Stomach (tissue), 19 donors: ENCODE measurements at places on chromosomes 13 and 19. TPM values are rescaled to one million over a fixed set of nuclear protein-coding genes. Genes with fewer than 3 reads are reported as not detected.
A peak's percentile ranks its signal among the peaks of the same experiment; 100 is the strongest.

GRCh38 chr19:4597975-4598671, 38.6 kb upstream of the SEMA6B start:
- DNase-seq = peak; percentile 67
- H3K4me3 ChIP-seq = no peak overlapping the region
- peaks cover 86% of the 10 kb centered on the region for H3K27me3 ChIP-seq
- peaks cover 19% of the 10 kb centered on the region for H3K4me1 ChIP-seq
- H3K36me3 ChIP-seq = no peaks in the 10 kb centered on the region

DNA sequence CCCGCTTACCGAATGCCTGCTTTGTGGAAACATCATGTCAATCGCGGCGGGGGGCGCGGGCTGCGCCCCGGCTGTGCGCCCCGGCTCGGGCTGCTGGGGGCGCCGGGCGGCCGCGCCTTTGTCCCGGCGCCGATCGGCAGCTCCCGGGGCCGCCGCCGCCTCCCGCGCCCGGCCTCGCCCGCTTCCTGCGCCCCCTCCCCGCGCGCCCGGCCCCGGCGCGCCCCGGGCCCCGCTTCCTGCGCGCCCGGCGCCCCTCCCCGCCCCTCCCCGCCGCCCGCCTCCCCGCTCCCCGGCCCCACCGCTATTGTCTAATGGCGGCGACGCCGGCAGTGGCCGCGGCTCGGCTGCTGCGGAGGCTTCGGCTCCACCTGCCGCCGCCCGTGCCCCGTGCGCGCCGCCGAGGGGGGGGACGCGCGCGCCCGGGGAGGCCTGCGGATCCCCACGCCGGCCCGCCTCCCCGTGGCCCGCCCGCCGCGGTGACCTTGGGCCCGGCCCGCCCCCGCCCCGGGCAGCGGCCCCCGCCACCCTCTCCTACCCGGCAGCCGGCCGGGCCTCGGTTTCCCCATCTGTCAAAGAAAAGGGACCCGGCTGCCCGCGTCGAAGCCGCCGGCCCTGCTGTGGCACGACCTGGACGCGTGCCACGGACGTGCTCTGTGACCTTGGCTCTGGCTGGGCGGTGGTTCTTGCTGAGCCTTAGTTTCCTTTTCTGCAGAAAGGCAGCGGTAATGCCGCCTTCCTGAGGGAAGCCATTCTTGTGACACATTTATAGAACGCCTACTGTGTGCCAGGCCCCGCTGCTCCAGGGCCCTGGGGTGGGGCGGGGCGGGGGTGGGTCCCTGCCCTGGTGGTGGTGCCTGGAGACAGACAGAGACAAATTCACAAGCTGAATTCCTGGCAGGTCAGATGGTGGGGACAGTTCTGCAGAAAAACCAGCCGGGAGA, at the start of gene TLE5:
TLE5 (minus strand) TSS at position 331 of the 941 bp plus-strand sequence; CDS start at position 36, 295 bp downstream.
- peak; percentile 78 for DNase-seq
- H3K36me3 ChIP-seq = peaks cover 32% of the 10 kb centered on the region
- no peaks in the 10 kb centered on the region for H3K27me3 ChIP-seq

DNA sequence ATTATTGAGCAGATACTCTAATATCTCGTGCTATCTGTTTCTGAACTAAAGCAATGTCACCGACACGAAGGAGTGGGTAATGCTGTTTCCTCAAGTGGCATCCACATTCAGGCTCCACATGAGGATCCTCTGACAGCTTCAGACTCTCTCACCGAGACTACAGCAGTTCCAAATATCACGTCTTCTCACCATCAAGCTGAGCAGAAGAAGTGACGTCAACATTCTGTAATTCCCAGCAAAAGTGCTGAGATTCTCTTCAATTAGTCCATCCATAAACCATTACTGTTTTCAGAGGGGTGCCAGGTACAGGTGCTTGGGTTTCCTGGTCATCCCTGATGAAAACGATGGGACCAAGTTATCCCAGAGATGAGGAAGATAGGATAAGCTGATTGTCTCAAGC, 110.0 kb upstream of the DACH1 start:
- H3K36me3 ChIP-seq = no peaks in the 10 kb centered on the region
- no peaks in the 10 kb centered on the region for H3K27me3 ChIP-seq
- H3K27ac ChIP-seq = no peak overlapping the region
- no peak overlapping the region for H3K4me3 ChIP-seq
- no peaks in the 10 kb centered on the region for H3K4me1 ChIP-seq

GRCh38 chr19:43589678-43590077, 6.3 kb downstream of the IRGQ start:
- no peak overlapping the region for H3K27ac ChIP-seq
- H3K27me3 ChIP-seq = no peaks in the 10 kb centered on the region

GRCh38 chr13:20519875-20520274, 5.8 kb downstream of the CRYL1 start:
- no peaks in the 10 kb centered on the region for H3K36me3 ChIP-seq
- peaks cover 47% of the 10 kb centered on the region for H3K4me1 ChIP-seq
- DNase-seq = no peak
- H3K27ac ChIP-seq = no peak overlapping the region
- H3K4me3 ChIP-seq = no peak overlapping the region

- peak overlapping the region; percentile 95 for H3K4me3 ChIP-seq
- no peak overlapping the region for H3K27ac ChIP-seq
- peaks cover 27% of the 10 kb centered on the region for H3K4me1 ChIP-seq
- no peaks in the 10 kb centered on the region for H3K36me3 ChIP-seq
- DNase-seq = no peak
These were observed 1.4 kb downstream of the WDFY2 start for GRCh38 chr13:51585696-51586095.

DNA sequence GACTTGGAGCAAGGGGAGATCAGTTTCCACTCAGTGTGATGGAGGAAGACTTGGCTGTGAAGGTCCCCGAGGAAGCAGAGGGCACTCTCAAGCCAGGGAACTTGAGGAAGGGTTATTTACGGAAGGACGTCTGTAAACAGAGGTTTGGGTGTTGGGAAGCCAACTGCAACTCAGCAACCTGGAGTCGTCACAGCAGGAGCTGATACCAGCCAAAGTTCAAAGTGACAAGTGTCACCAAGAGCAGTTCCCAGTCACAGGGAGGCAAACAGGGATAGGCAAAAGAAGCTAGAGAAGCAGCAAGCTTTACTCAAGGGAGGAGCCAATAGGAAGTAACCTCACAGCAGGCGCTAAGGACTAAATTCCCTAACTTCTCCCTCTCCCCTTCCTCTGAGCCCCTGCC, 205.5 kb downstream of the EFNB2 start:
- no peak overlapping the region for H3K4me3 ChIP-seq
- no peaks in the 10 kb centered on the region for H3K36me3 ChIP-seq
- H3K27ac ChIP-seq = no peak overlapping the region
- H3K27me3 ChIP-seq = no peaks in the 10 kb centered on the region
- no peaks in the 10 kb centered on the region for H3K4me1 ChIP-seq

DNA sequence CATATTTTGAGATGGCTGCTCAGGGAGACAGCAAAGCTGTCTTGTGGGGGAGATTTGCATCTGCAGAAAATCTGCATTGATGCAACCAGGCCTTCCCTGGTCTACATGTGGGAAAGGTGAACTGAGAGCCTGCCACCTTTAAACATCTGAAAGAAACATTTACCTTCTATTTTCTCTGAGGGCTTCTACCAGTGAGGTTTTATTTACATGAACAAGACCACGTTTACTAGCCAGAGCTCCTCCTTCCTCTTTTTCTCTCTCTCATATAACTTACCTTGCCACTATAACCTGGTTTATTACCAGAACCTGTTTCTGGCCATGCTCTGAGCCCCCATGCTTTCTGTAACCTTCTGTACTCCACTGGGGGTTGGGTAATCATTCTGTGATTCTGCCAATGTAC, 14.4 kb upstream of the RUBCNL start:
- H3K27ac ChIP-seq = no peak overlapping the region
- no peak overlapping the region for H3K4me3 ChIP-seq
- no peaks in the 10 kb centered on the region for H3K4me1 ChIP-seq
- H3K27me3 ChIP-seq = no peaks in the 10 kb centered on the region

DNA sequence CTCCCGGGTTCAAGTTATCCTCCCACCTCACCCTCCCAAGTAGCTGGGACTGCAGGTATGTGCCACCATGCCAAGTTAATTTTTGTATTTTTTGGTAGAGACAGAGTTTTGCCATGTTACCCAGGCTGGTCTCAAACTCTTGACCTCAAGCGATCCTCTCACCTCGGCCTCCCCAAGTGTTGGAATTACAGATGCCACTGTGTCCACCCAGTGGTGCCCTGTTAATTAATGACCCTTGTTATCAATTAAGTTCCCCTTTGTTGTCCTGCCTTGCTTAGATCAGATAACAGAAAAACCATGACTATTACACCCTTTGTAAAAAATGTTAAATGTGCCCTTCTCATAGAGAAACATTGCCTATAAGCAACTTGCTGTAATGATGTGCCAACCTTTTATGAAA, 34.4 kb upstream of the IGFL1 start:
- no peaks in the 10 kb centered on the region for H3K36me3 ChIP-seq
- H3K4me1 ChIP-seq = no peaks in the 10 kb centered on the region
- no peak overlapping the region for H3K4me3 ChIP-seq
- H3K27ac ChIP-seq = no peak overlapping the region

GRCh38 chr19:22286151-22286810, at the start of gene ZNF729:
Gene ZNF729 (plus strand): TSS chr19:22286441. CDS start chr19:22286526, 85 bp downstream.
- no peak within 1 kb of the TSS for H3K4me3 ChIP-seq
- DNase-seq = peak; percentile 73
- H3K4me1 ChIP-seq = no peaks in the 10 kb centered on the region
- H3K36me3 ChIP-seq = no peaks in the 10 kb centered on the region
- H3K27me3 ChIP-seq = no peaks in the 10 kb centered on the region

- H3K27me3 ChIP-seq = no peaks in the 10 kb centered on the region
- peak; percentile 67 for DNase-seq
- H3K36me3 ChIP-seq = no peaks in the 10 kb centered on the region
- no peak overlapping the region for H3K4me3 ChIP-seq
- no peak overlapping the region for H3K27ac ChIP-seq
These were observed 7.8 kb upstream of the LYPD5 start for GRCh38 chr19:43809762-43810696.

- H3K4me3 ChIP-seq = no peak overlapping the region
- DNase-seq = peak; percentile 98
- peaks cover 30% of the 10 kb centered on the region for H3K4me1 ChIP-seq
- H3K36me3 ChIP-seq = peaks cover 100% of the 10 kb centered on the region
These were observed 9.5 kb downstream of the GPX4 start for GRCh38 chr19:1113030-1113985.

DNA sequence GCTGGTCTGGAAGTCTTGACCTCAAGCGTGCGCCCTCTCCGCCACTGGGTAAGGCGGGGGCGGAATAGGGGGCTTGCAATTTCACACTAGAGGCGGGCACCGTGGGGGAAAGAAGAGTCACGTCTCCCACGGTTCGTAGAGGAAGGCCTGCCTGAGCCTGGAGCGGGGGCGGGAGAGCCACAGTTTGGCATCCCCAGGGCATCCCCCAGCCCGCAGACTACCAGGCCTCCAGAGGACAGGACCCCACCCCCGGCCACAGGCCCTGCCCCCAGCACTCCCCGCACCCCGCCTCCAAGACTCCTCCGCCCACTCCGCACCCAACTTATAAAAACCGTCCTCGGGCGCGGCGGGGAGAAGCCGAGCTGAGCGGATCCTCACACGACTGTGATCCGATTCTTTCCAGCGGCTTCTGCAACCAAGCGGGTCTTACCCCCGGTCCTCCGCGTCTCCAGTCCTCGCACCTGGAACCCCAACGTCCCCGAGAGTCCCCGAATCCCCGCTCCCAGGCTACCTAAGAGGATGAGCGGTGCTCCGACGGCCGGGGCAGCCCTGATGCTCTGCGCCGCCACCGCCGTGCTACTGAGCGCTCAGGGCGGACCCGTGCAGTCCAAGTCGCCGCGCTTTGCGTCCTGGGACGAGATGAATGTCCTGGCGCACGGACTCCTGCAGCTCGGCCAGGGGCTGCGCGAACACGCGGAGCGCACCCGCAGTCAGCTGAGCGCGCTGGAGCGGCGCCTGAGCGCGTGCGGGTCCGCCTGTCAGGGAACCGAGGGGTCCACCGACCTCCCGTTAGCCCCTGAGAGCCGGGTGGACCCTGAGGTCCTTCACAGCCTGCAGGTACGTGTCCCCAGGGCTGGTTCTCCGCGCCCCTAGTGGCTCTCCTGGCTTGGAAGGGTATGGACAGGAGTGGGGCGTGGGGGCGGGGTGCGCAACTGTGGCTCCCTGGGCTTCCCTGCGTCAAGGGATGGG, at the start of gene ANGPTL4:
ANGPTL4 (plus strand) TSS at position 353 of the 969 bp plus-strand sequence; CDS start at position 520, 167 bp downstream.
- H3K27me3 ChIP-seq = peaks cover 28% of the 10 kb centered on the region
- H3K4me3 ChIP-seq = peak within 1 kb of the TSS; percentile 63
- no peaks in the 10 kb centered on the region for H3K36me3 ChIP-seq

GRCh38 chr19:18774782-18775444, 16.2 kb downstream of the COMP start:
- H3K36me3 ChIP-seq = peaks cover 34% of the 10 kb centered on the region
- H3K27ac ChIP-seq = no peak overlapping the region
- peaks cover 29% of the 10 kb centered on the region for H3K27me3 ChIP-seq
- peaks cover 5% of the 10 kb centered on the region for H3K4me1 ChIP-seq

DNA sequence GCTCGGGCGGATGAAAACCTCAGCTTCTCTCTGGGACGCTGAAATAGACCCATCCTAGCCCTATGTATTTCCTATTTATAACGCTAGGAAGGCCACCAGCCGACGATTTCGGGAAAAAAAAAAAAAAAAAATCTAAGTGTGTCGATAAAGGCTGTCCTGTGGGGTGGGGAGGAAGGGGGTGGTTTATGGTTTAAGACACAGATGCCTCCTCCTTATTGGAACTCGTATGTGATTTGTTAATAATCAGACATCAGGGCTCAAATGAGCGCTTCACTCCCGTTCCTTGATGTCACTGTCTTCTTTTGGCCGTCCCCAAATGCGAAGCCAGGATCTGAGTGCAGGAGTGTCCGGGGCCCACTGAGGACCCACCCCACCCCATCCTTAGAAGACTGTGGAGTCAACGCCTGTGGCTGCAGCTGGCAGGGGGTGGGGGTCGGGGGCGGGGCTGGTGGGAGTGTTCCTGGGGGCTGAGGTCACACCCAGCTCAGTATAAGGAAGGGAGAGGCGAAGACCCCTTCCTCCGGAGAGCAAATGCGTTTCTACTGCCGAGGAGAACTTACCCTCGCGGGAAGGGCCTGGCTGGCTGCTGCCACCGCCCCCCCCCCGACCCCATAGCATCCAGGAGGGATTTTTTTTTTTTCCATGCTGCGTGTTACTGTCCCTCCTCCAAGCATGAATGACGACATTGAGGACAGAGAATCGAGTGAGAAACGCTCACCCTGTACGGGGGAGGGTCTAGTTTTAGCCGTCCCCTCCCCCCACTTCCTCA, 971 bp downstream of the ATCAY start:
- no peaks in the 10 kb centered on the region for H3K36me3 ChIP-seq
- H3K4me3 ChIP-seq = no peak overlapping the region
- H3K4me1 ChIP-seq = peaks cover 18% of the 10 kb centered on the region
- no peak overlapping the region for H3K27ac ChIP-seq
- DNase-seq = peak; percentile 22

Gene ZNF428
- total RNA-seq = 7.8 TPM

Gene KCTD12
- total RNA-seq = 13.3 TPM

Gene FGF22
- not detected for total RNA-seq

Gene MYPOP
- total RNA-seq = 0.73 TPM

Gene PLIN5
- total RNA-seq = 72.9 TPM

Gene TMEM221
- not detected for total RNA-seq

Gene PCSK4
- total RNA-seq = not detected

Gene TMPRSS9
- total RNA-seq = not detected

Gene ERICH6B
- not detected for total RNA-seq
